Activated B cell treated with CpG ODN at 0.5 μM for 24 hours (primary cell): ENCODE measurements at places on chromosomes 4 and X. TPM values are rescaled to one million over a fixed set of nuclear protein-coding genes. Genes with fewer than 3 reads are reported as not detected.

Gene CDX4
- total RNA-seq, result not detected in 2 replicates

Gene CCNQ
- 25.3 and 25.8 TPM in 2 replicates for total RNA-seq

Gene PPBP
- 0.32 and 0.33 TPM in 2 replicates for total RNA-seq

Gene REELD1
- 2.1 and 2.6 TPM in 2 replicates for total RNA-seq

Gene CT55
- total RNA-seq, result not detected in 2 replicates

GRCh38 chr4:68372588-68372987 lies 22.7 kb upstream of the YTHDC1 start:
- DNase-seq, result no peak

- DNase-seq, result no peak
Measured at GRCh38 chrX:23008431-23009099, 8.8 kb downstream of the DDX53 start.

- no peak for DNase-seq
Measured at GRCh38 chr4:651884-652642, 22.0 kb downstream of the ATP5ME start.

DNA sequence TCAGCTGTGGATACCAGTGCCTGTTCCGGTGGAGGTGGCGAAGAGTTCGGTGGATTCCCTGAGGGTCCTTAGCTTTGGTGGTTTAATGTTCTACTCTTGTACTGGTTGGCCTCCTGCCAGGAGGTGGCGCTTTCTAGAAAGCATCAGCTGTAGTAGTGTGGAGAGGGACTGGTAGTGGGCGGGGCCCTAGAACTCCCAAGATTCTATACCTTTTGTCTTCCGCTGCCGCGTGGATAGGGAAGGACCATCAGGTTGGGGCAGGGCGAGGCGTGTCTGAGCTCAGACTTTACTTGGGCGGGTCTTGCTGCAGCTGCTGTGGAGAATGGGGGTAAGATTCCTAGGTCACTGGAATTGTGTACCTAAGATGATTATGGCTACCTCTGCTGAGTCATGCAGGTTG lies 390.3 kb downstream of the FAM47A start:
- no peak for DNase-seq

GRCh38 chr4:79177388-79177787 lies 148.5 kb downstream of the NAA11 start:
- no peak for DNase-seq

- no peak for DNase-seq
Measured at GRCh38 chrX:77953708-77954107, 15.7 kb downstream of the PGAM4 start.

GRCh38 chr4:169707958-169708643 lies 49.6 kb downstream of the HPF1 start:
- no peak for DNase-seq

GRCh38 chr4:109723110-109723509 lies 6.8 kb downstream of the PLA2G12A start:
- DNase-seq, result no peak

- peak; percentile 26 for DNase-seq
Measured at GRCh38 chrX:30735839-30736238, 82.6 kb downstream of the GK start.

GRCh38 chrX:49257074-49257790 lies 7.3 kb downstream of the FOXP3 start:
- no peak for DNase-seq

- DNase-seq, result no peak
Measured at GRCh38 chrX:1099146-1099770, 113.2 kb downstream of the CRLF2 start.

GRCh38 chrX:1389993-1390285 lies 2.0 kb downstream of the SLC25A6 start:
- DNase-seq, result peak; percentile 11

- DNase-seq, result no peak
Measured at GRCh38 chr4:138953961-138954371, 61.6 kb upstream of the NOCT start.

- no peak for DNase-seq
Measured at GRCh38 chrX:1582686-1583437, 8.5 kb upstream of the AKAP17A start.
